ENCODE measurements at places on chromosomes 2 and 18.

GRCh38 chr2:216188956-216189355 lies 79.8 kb downstream of the XRCC5 start:
- no peak for DNase-seq

DNA sequence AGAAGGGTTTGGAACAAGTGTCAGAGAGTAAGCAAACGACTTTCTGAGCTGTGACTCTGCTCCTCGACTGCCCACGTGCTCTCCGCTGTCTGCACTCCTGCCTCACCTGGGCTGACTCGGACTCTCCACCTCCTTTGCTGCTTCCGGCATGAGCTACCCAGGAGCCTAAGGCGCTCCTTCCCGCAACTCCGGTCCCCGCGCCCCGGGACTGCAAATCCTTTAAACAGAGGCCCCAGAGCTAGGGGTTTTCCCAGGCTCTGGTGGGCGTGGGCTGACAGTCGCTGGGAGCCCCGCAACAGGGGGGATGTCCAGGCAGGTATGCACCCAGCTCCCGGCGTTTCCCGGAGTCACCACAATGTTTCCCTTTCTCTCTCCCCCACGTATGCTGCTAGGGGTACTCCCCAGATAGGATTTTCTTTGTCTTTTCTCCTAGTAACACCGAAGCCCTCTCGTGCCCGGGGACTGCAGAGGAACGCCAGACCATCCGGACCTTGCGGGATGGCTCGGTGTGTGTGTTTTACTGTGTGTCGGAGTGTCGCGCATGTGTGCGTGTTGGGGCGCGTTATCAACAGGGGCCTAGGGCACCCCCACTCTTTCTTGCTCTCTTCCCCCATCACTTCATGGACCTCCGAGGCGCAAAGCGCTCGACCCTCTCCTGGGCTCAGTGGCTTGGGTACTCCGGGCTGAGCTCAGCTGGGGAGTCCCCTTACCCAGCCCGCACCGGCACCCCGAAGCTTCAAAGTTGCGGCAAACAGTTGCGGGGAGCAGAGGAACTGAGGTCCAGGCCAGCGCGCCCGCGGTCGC lies 691 bp upstream of the THSD7B start:
- DNase-seq = no peak

- no peak for DNase-seq
Measured at GRCh38 chr18:10401930-10402329, 52.5 kb upstream of the APCDD1 start.

GRCh38 chr2:70964596-70965386 lies 13.6 kb upstream of the ANKRD53 start:
- no peak for DNase-seq

- no peak for DNase-seq
Measured at GRCh38 chr2:157842106-157842879, 33.8 kb downstream of the ACVR1 start.

DNA sequence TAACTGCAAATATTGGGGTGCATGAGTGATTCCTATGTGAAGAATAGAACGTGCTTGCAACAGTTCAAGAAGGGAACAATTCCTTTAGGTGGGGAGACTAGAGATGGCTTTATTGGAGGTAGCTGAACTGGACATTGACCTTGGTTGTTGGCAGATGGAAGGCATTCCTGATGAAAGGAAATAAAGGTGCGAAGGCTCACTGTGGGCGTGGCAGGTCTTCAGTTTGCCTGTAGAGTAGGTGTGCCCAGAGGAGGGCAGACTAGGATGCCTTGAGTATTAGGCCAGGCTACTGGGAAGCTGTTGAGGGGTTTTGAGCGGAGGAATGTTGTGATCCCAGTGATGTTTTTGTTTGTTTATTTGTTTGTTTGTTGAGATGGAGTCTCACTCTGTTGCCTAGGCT lies 2.8 kb downstream of the SPR start:
- DNase-seq = no peak

- peak; percentile 68 for DNase-seq
Measured at GRCh38 chr2:18708203-18708715, 118.9 kb upstream of the NT5C1B start.

- no peak for DNase-seq
Measured at GRCh38 chr2:114400890-114401289, 41.6 kb upstream of the DPP10 start.

- no peak for DNase-seq
Measured at GRCh38 chr2:174764280-174765255, at the start of gene CHRNA1. Gene CHRNA1, minus strand, starts transcription at chr2:174764472. Its CDS starts 78 bp downstream, at chr2:174764394.

DNA sequence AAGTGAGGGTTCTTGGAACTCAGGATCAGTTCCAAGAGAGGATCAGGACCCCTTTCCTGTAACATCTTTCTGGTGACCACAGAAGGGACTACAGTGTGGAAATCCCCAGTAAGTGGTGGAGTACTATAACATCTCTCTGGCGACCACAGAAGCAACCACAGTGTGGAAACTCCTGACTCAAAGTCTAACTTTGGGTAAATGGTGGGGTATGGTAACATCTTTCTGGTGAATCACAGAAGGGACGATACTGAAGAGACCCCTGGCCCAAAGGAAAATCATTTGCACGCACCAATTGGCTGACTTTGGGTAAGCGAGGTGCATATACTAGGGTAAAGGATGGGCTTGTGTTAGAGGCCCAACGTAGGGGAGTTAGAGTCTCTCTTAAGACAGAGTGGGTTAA lies 56.3 kb upstream of the GULP1 start:
- DNase-seq = no peak

- DNase-seq = peak; percentile 52
Measured at GRCh38 chr2:100957996-100958653, 44.0 kb upstream of the RPL31 start.

DNA sequence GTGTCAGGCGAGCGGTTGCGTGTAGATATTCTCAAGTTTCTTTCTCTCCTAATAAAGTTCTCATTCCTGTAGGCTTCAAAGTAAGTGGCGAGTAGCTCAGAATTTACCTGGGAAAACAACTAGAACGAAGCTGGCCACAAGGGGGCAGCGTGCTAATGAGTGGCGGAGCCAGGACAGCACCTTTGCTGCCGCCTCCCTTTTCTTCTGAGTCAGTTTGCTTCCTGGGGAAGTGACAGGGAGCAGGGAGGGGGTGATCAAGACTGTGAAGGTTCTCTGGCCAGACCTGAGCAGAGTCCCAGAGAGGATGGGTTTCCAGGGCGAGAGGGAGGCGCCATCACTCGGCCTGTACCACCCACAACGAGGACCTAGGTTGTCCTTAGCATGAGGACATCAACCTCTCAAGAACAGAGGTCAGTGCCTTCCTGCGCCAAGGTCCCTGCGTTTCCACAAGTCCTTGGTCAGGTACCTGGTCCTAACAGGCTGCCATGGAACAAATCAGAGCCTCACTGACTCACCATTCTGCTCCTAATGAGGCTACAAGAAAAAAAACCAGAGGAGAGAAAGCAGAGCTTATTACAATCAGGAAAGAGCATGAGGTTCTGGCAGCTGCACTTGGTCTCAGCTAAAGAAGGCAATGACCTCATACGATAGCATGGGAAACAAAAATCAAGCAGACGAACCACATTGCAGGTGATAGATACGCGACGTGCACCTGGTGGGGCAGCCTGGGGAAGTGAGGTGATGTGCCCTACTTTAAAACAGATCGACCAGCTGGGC lies 98.7 kb downstream of the PLB1 start:
- peak; percentile 76 for DNase-seq

DNA sequence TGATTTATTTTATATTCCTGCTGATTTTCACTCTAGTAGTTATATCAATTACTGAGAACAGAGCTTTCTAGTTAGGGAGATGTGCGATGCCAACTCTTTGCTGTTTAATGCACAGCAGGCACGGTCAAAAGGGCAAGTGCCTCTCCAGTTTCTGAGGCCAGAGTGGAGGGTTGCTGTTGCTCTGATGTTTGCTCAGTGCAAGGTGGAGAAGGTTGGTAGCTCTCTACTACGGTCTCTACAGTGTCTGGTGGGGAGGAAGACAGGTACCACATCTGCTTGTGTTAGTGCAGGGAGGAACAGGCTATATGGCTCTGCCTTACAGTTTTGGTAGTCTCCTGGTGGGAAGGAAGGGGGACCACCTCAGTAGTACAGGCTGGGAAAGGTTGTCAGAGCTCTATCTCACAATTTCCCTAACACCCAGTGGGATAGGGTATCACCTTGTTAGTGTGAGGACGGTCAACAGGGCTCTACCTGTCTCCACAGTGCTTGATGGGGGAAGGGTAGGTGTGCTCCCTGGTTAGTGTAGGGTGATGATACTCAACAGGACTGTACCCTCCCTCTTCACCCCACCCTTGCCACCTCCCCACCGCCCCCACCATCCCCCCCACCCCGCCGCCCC lies 85.9 kb downstream of the FANCL start:
- no peak for DNase-seq

DNA sequence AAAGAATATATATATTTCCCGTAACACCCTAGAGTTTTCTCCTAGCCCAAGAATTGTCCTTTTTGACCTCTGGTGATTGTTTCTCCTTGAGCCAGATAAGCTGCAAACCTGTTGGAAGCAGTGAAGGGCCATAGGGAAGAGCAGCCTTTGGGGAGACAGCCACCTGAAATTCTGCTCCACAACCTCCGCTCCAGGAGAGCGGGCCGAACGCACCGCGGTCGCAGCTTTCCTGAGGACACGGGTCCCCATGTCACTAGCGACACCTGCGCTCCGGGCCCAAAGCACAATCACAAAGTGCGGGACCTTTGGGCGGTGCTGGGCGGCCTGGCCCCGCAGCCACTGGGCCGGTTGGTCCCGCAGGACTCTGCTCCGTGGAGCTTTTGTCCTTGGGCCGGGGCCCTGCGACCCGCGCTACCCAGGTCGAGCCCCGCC lies 557 bp upstream of the DSG2 start:
- no peak for DNase-seq

- no peak for DNase-seq
Measured at GRCh38 chr2:29195796-29196195, 80.6 kb downstream of the CLIP4 start.

DNA sequence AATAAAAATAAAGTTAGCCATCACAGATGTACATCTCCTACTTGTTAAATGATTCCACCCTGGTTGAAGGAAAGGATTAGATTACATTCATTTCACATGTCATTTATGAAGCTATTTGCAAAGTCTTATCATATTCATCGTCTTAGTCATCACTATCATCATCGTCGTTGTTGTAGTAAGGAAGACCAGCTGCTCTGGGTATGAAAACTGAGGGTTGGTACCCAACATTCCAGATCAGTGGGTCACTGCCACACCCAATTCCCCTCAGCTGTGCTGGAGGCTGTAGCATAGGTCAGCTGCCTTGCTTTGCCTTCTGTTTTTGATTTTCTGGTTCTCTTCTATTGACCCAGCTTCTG lies 20.9 kb upstream of the CCBE1 start:
- no peak for DNase-seq

DNA sequence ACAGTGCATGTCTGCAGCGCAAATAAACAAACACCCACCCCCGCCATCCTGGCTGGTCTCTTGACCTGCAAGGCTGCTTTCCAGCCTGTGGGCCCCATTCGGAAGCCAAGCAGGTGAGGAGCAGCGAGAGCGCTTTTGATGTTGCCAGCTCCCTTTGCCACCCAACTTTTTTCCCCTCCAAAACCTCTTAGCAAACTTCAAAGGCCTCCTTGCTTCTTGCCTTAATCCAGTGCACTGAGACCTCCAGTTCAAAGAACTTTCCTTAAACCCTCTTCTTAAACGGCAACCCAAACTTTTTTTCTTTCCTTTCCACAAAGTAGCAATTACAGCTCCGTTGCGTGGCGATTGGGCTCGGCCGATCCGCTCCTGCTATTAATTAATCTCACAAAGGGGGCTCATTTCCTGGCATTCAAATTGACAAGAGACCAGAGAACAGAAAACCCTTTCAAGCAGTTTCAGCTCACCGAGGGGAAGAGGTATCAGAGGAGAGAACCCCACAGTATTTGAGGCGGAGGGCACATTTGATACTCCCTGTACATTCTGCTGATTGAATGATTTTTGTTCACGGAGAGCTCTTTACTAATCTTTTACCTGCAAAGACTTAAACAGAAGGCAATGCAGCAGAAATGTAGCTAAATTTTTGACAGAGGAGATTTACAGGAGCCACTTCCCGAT lies 531.4 kb downstream of the TMEM182 start:
- DNase-seq = no peak

GRCh38 chr18:42640160-42640559 lies 475.3 kb downstream of the RIT2 start:
- DNase-seq = no peak

GRCh38 chr2:5766561-5766960 lies 74.4 kb downstream of the SOX11 start:
- DNase-seq = no peak

DNA sequence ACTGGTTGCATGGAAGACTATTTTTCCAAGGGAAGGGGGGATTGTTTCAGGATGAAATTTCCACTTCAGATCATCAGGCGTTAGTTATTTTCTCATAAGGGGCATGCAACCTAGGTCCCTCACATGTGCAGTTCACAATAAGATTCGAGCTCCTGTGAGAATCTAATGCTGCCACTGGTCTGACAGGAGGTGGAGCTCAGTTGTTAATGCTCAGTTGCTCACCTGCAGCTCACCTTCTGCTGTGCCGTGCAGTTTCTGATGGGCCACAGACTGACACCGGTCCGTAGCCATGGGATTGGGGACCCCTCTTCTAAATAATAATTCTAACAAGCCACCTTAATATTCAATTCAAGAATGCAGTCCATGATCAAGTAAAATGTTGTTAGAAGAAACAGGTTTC lies 34.9 kb downstream of the PLCL1 start:
- DNase-seq = no peak

DNA sequence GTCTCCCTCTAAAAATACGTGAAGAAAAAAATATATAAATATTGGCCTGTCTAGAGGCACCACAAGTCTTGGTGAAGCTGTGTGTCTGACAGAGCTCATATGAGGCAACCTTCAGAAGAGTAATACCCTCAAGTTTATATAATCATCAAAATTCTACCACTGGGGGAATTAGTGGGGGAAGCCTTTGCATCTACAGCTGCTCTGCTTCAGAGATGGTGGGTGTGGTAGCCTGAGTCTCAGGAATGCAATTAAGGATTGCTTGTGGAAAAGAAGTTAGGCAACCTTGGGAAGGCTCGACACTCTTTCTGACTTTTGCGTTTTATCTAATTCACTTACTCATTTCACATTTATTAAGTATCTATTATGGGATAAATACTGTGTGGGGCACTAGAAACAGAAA lies 17.4 kb downstream of the TPGS2 start:
- no peak for DNase-seq

GRCh38 chr2:205778356-205778755 lies 96.1 kb downstream of the NRP2 start:
- DNase-seq = no peak

- no peak for DNase-seq
Measured at GRCh38 chr2:178859730-178860129, 52.5 kb upstream of the TTN start.

GRCh38 chr18:49490246-49490762 lies 3.3 kb upstream of the C18orf32 start:
- DNase-seq = no peak

- no peak for DNase-seq
Measured at GRCh38 chr2:25720575-25720974, 47.2 kb upstream of the DTNB start.

- DNase-seq = no peak
Measured at GRCh38 chr18:22330508-22330907, 87.2 kb downstream of the CTAGE1 start.

All from LNCaP clone FGC (cell line).